ENCODE measurements at places on chromosomes 13 and 19.

GRCh38 chr13:93948162-93948922 lies 531.1 kb downstream of the DCT start:
- no peaks in the 10 kb centered on the region for H3K36me3 ChIP-seq
- DNase-seq, result no peak
- no peak overlapping the region for H3K4me3 ChIP-seq
- no peak overlapping the region for H3K27ac ChIP-seq
- no peaks in the 10 kb centered on the region for H3K4me1 ChIP-seq

- H3K4me3 ChIP-seq, result no peak overlapping the region
- H3K36me3 ChIP-seq, result no peaks in the 10 kb centered on the region
- H3K4me1 ChIP-seq, result peaks cover 21% of the 10 kb centered on the region
- H3K27me3 ChIP-seq, result no peaks in the 10 kb centered on the region
- no peak for DNase-seq
- H3K27ac ChIP-seq, result no peak overlapping the region
These were observed 1.6 kb downstream of the SPINT2 start for GRCh38 chr19:38265921-38266429.

- no peaks in the 10 kb centered on the region for H3K27me3 ChIP-seq
- no peak overlapping the region for H3K4me3 ChIP-seq
- no peaks in the 10 kb centered on the region for H3K36me3 ChIP-seq
- H3K4me1 ChIP-seq, result peaks cover 3% of the 10 kb centered on the region
These were observed 44.0 kb downstream of the ATP11A start for GRCh38 chr13:112733661-112734379.

- peaks cover 3% of the 10 kb centered on the region for H3K4me1 ChIP-seq
- H3K36me3 ChIP-seq, result no peaks in the 10 kb centered on the region
- DNase-seq, result peak; percentile 31
- H3K27ac ChIP-seq, result no peak overlapping the region
- H3K27me3 ChIP-seq, result no peaks in the 10 kb centered on the region
These were observed 53.6 kb downstream of the XPO4 start for GRCh38 chr13:20848944-20849343.

DNA sequence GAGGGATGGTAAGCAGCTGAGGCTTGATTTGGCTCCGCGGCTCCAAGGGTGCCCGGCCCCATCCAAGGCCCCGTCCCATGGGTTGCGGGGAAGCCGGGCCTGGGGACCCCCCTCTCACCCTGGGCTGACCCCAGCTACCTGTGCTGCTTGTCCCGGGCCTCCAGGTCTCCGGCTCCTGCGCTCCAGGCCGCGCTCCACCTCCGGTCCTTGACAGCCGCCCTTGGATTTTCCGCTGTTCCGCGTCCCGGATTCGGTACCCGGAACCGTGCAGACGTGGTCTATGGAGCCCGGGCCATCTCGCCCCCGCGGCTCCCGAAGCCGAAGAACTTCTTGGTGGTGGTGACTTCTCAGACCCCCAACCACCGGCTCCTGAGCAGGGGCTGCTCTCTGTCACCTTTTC lies 48.3 kb upstream of the C1QTNF9B start:
- DNase-seq, result no peak
- no peaks in the 10 kb centered on the region for H3K4me1 ChIP-seq
- no peak overlapping the region for H3K27ac ChIP-seq
- no peaks in the 10 kb centered on the region for H3K36me3 ChIP-seq

GRCh38 chr13:93680329-93680728 lies 453.7 kb downstream of the GPC6 start:
- no peak for DNase-seq
- H3K27me3 ChIP-seq, result no peaks in the 10 kb centered on the region
- no peaks in the 10 kb centered on the region for H3K36me3 ChIP-seq
- H3K4me1 ChIP-seq, result no peaks in the 10 kb centered on the region

GRCh38 chr13:33380487-33381079 lies 95.0 kb upstream of the STARD13 start:
- DNase-seq, result no peak
- H3K4me1 ChIP-seq, result no peaks in the 10 kb centered on the region
- H3K27ac ChIP-seq, result no peak overlapping the region
- no peak overlapping the region for H3K4me3 ChIP-seq
- H3K27me3 ChIP-seq, result no peaks in the 10 kb centered on the region

All from IMR-90 (cell line).